ENCODE measurements at places on chromosomes 2 and 18.

GRCh38 chr2:107028661-107029060, 142.7 kb upstream of the ST6GAL2 start:
- DNase-seq, result no peak

DNA sequence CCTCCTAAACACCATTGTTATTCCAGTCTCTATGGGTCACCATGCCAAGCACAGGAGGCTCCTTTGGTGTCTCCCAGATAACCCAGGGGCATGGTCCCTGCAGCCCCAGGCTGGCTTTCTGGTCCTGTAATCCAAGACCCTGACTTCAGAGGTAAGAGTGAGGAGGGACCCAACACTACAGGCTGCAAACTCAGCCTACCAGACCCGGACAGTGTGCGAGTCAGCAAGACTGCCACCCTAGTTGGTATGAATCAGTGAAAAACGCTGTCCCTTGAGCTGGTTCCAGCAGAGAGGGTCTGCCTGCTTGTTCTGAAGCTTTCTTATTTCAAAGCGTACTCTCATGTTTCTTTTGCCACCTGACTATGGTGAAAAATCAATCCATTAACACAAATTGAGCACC, 47.6 kb upstream of the ZFP36L2 start:
- no peak for DNase-seq

GRCh38 chr2:65668744-65669143, 236.3 kb upstream of the SPRED2 start:
- no peak for DNase-seq

- no peak for DNase-seq
Measured at GRCh38 chr2:46009772-46010171, 287.4 kb upstream of the EPAS1 start.

DNA sequence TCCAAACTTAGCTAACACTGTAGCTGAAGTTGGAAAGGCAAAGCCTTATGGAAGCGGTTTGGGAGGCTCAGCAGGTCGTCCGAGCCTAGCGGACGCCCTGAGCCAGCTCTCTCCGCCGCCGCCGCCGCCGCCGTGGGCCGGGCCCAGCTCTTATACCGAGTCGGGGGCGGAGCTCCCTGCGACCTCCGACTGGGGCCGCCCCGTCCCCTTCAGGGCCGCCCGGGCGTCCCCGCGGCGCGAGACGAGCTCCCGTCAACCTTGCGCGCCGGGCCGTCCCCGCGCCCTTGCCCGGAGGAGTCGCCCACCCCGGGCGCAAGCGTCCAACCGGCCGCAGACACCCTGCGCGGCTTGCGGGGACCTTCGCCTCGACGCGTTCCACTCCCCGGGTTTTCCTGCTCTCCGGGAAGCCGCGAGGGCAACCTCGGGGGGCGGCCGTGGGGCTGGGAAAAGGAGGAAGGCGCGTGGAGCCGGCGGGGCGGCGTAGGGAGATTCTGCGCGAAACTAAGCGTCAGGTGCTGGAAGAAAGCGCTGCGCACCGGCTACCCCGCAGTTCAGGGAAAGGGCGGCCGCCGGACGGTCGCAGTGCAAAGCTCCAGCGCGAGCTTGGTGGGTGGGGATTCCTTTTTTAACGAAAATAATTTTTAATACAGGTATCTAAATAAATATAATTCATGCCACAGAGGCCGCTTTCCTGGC, at the start of gene SLC40A1:
Gene SLC40A1, minus strand, starts transcription at position 129 of the 696 bp plus-strand sequence. CDS start 326 bp downstream, outside the sequence.
- DNase-seq, result peak; percentile 65

DNA sequence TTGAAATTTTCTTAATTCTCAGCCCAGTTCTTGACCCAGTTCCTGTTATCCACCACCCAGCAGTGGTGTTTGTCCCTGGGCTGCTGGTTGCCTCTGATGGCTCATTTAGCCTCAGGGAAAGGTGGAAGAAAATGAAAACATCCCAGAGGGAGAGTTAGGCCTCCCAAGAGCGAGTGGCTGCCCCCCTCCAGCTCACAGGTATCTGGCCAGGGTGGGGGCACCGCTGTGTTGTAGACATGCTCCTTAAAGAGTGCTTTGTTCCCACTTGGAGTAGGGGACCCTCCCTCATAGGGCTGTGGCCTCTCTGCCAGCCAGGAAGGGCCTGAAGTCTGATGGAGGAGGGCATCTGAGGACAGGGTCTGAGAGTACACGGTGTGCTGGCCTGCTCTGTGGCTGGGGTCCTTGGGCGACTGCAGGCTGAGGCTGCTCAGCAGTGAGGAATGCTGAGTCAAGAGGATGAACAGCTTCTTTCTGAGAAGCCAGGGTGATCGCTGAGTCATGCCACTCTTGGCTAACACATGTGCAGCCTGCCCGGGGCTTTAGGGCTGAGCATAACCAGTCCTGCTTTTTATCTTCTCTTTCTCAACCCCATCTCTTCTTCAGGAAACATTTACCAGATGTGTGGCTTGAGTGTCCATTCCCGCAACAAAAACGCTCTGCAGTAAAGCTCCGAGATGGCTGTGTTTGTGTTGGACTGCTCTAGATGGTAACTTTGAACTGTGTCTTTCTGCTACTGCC, 72.3 kb downstream of the IL1R2 start:
- no peak for DNase-seq

DNA sequence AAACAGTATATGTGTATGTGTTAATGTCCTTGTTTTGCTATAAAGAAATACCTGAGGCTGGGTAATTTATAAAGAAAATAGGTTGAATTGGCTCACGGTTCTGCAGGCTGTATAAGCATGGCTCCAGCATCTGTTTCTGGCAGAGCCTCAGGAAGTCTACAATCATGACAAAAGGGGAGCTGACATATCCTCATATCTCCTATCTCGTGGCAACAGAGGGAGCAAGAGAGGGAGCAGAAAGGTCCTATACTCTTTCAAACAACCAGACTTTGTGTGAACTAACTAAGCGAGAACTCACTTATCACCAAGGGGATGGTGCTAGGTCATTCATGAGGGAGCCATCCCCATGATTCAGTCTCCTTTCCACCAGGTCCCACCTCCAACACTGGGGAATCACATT, 13.0 kb downstream of the CALCRL start:
- no peak for DNase-seq

GRCh38 chr2:146602383-146602782, 1242.4 kb upstream of the ACVR2A start:
- DNase-seq, result no peak

- DNase-seq, result no peak
Measured at GRCh38 chr2:10983711-10984110, 72.0 kb downstream of the KCNF1 start.

DNA sequence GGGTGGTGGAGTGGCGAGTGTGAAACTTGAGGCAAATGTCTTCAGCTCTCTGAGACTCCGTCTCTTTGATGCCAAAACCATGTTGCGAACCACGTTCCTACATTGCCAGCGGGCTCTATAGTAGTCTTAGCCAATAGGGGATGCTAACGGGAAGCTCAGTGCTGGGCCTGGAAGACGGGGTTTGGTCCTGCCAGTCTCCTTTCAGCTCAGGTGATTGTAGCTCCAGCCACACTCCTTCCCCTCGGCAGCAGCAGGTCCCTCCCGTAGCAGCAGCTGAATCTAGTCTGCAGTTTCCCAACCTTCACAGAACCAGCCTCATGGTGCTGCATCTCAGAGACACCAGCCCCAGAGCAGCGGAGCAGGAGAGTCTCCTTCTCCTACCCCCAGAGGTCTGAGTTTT, 109.7 kb downstream of the TFCP2L1 start:
- DNase-seq, result no peak

DNA sequence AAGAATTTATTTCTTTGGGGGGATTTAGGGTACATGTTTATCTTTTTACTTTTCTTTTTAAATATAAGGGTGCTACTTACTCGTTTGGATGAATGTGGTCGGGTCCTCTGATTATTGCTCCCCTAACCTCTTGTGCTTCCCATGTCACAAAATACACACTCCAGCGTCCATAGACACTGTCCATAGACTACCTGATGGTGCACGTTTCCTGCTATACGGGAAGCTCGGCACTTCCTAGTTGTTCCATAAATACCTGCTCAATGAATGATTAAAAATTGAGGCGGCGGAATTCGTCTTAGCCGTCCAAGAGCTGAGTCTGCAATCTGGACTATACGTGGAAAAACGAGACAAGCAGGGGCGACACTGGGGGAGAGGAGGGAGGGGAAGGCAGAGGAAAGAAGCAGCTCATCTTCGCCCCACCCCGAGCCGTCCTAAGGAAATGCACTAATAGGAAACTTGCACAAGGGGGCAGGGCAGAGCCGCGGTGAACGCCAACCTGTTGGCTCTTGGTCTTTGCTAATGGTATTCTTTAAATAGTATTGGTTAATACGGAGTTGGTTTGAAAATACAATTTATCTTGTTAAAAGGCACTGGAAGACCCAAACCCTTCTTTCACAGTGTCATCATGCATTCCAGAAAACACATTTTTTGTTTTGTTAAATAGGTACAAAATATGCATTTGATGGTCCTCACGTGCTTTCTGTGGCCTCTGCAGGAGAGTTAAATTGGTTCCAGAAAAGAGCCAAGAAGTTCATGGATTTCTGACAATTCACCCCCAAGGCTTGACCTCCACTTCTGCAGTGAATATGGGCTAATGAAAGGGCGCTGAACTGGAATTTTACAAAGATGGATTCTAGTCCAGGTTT, 73.0 kb upstream of the KCTD1 start:
- peak; percentile 70 for DNase-seq

DNA sequence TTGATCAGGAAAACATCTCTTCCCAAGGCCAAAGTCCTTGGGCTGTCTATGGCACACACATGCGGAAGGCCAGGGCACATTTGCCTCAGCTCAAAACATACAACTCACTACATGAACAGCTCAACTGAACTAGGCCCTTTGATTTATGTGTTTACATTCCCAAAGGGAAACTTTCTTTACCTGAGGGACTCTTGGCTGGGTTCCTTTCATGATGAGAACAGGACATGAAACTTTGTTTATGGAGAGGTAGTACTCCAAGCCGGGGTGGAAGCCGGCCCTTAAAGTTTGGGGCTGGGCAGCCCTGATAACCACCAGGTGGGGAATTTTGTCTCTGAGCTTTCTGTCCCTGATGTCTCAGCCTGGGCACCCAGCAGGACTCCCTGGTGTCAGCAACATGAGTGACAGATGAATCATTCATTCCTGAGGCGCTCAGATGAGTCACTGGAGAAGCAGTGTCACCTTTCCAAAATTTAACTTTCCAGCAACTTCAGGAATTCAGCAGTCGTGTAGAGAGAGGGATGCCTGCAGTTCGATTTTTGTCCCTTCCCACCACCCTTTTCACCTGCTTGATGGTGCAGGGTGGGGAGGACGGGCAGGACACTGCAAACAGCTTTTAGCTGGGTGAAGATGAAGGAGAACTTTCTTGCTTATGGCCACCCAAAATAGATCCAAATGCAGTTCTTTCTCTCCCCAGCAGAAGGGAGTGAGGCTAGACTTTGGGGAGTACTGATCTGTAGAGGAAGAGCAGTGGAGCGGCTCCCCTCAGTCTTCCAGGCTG, 331.6 kb downstream of the DYSF start:
- peak; percentile 25 for DNase-seq

DNA sequence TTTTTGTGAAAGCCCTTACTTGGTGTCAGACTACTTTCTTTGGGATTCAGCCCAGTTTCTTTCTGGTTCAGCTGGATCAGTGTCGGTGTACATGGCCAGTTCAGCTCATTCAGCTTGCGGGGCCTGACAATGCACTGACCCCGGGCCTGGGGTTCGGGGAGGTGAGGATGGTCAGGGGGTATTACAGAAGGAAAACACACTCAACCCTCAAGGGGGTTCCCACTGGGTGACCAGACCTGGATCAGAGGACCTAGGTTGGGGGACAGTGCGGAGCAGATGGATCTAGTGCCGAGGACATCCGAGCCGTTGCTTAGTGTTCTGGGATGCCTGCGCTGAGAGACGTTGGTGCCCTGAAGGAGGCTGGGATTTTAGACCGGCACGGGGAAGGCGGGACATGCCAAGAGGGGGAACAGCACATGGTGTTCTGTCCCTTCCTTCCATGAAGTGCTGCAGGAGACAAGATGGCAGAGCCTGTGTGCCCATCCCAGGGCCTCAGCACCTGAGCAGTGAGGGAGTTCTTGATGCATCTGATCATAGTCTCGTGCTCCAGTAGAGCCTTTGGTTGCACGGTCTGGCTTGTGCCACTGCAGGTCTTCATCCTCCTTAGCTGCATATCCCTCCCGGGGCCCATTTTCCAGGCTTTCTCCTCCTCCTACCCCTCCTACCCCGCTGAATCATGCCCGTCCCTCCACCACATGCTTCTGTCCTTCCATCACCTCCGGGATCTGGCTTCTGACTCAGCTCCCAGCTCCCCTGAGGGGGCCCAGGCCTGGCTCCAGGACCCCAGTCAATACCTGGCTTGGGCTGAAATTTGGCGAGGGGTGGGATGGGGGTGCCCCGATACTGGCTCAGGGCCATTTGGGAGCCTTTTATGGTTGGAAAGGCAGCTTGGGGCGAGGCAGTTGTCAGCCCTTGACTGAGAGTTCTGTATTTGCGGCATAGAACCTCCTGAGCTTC, 18.0 kb downstream of the SPEG start:
- DNase-seq, result no peak

DNA sequence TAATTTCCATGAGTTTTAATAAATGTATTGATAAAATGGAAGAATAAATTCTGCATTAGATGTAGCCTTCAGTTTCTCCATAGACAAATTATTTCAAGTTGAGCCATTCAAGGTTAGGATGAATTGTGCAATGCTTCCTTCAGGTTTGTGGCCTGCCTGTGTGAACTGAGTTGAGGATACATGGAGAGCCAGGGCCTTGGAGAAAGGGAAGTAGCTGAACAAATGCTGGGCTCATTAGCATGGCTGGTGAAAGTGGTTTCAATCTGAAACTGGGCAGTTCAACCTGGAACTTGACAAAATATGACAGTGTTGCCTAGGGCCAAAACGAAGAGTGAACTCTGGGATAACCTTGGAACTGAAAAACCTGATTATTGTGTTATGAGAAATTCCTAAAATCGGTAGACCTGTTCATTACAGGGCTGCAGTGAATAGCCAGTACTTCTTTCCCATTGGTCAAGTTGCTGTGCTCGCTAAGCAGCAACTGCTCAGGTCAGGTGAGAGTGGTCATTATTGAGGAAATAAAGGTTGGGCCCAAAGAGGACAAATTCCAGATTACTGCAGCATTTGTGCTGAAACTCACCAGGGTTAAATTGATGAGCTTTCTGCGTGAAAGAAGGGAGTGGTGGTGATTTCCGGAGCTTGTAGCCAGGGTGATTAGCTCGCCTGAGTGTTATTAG, 12.7 kb downstream of the INPP1 start:
- no peak for DNase-seq

DNA sequence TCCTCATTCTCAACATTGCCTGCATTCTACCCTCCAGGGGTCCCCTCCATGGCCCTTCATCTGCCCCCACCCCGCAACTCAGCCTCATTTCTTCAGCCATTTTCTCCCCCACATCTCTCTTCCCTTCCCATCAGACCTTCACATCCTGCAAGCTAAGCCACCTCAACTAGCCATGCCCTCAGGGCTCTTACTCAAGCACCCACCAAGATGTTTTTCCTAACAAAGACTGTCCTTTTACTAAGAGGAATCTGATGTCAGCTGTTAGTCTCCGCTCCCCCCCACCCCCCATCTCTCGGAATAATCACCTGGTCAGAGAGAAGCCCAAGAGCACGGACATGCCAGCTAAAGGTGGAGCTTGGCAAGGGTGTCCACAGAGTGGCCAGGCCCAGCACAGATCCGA, 4.7 kb upstream of the CAPN10 start:
- DNase-seq, result no peak

GRCh38 chr18:51754566-51754965, 557.1 kb upstream of the MEX3C start:
- DNase-seq, result no peak

- DNase-seq, result no peak
Measured at GRCh38 chr2:233813236-233814055, 35.3 kb downstream of the MROH2A start.

All from GM13976 (cell line).